SK-N-DZ (cell line): ENCODE measurements at places on chromosomes 5 and 9.
A peak's percentile ranks its signal among the peaks of the same experiment; 100 is the strongest.

- DNase-seq = no peak
Observed at GRCh38 chr5:180795771-180796313, 6.8 kb downstream of the MGAT1 start.

DNA sequence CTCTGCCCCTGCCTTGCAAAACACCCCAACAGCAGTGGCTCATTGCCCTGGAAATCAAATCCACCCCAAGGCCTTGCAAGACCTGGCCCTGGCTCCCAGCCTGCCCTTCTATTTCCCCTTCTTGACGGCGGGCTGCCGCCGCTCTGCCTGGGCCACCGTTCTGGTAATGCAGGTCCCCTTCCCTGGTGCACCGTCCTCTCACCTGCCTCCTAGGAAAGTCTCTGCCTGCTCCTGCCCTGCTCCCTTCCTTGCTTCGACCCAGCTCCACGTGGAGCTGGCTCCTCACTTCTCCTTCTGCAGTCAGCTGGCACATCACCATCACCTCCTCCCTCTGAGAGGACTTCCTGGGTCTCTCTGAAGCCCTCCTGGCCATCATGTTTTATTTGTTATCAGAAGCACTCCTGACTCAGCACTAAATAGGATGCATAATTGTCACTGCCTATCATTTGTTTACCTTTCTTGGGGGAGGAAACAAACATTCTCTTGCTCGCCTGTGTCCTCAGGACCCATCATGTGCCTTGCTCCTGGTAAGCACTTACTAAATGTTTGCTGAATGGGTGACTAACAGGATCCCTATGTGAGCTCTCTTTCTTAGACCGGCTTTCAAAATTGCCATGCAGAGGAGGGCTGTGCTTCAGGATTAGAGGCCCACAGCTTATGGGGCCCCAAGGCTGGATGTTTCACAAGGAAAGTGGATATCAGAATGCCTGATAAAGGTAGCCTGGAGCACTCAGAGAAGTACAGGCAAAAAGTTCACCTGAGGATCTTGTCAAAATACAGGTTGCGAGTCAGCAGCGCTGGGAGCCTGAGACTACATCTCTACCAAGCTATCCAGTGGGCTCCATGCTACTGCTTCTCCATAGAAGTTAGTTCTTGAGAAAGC, 19.6 kb upstream of the C5orf47 start:
- no peak for DNase-seq

DNA sequence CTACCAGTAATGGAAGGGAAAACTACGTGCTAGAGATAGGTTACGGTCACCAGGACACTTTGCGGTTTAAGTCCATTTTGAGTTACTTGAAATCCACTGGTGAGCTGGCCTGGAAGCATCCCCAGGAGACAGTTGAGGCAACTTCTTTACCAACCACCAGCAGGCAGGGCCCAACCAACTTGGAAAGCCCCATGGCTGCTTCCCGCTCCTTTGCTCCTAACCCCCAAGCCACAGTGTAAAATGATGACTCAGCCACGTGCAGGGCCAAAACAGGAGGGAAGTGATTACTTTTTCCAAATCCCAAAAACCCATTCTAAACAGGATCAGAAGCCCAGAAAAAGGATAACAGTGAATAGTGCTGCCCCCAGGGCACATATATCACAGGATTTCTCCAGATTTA, 87.4 kb downstream of the PAX5 start:
- DNase-seq = no peak

GRCh38 chr5:130963798-130964197, 201.3 kb downstream of the HINT1 start:
- DNase-seq = no peak

GRCh38 chr9:83956086-83956435, 24.0 kb downstream of the HNRNPK start:
- no peak for DNase-seq

- no peak for DNase-seq
Observed at GRCh38 chr9:79501546-79501945, 70.2 kb upstream of the TLE4 start.

- no peak for DNase-seq
Observed at GRCh38 chr5:160285316-160285715, 27.0 kb downstream of the CCNJL start.

DNA sequence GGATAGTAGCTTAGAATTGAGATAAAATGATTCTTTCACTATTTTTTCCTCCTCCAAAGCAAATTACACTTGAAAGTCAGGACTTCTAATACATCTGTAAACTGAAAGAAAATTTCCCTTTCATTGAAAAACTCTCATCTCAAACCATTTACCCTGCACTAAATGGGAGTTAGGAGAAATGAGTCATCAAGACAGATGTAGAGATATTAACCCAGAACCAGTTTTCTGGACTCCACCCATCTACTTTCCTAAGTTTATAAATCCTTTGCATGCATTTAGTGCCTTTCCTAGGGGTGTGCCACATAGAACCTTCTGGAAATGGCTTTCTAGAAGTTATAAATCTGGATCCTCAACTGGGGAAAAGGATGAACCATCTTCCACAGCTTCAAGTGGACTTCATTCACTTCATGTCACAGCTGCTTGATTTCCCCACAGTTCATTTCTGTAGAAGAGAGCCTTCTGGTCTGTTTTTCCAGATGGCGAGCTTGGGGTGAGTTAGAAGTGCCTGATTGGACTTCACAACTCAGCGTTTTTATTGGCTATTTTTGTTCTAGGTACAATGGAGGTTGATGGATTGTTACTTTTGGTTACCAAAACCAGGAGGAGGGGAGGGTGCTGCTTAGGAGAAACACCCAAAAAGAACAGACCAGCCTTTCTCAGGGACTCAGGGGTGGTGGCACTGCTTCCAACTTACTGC, 72.5 kb upstream of the GPR151 start:
- DNase-seq = no peak

- peak; percentile 1 for DNase-seq
Observed at GRCh38 chr9:6197330-6197729, 18.3 kb upstream of the IL33 start.

GRCh38 chr5:93874080-93874479, 132.7 kb upstream of the POU5F2 start:
- DNase-seq = no peak

DNA sequence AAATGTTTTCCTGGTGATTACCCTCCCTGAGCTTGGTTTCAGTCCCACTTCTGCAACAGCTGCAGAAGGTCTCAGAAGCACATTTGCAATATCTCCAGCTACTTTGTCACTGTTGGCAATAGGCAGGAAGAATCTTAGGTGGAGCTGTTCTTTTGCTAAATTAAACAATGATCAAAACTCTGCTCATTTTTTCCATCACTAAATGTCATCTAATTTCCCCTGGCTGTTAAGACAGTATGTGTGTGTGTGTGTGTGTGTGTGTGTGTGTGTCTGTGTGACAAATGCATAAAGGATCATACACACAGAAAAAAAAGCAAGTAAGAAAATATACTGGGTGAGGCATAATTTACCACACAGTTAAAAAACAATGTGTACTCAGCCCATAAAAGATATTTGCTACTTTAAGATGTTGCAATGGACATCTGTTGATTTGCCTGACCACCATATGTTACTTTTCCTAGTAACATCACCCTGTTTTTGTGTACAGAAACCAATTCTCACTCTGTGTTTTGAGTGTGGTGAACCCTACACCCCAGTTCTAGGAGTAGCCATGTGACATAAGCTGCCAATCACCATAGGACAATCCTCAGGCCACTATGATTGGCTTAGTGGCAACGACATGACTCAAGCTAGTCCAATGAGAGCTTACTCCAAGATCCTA, 572.6 kb upstream of the CLINT1 start:
- no peak for DNase-seq

DNA sequence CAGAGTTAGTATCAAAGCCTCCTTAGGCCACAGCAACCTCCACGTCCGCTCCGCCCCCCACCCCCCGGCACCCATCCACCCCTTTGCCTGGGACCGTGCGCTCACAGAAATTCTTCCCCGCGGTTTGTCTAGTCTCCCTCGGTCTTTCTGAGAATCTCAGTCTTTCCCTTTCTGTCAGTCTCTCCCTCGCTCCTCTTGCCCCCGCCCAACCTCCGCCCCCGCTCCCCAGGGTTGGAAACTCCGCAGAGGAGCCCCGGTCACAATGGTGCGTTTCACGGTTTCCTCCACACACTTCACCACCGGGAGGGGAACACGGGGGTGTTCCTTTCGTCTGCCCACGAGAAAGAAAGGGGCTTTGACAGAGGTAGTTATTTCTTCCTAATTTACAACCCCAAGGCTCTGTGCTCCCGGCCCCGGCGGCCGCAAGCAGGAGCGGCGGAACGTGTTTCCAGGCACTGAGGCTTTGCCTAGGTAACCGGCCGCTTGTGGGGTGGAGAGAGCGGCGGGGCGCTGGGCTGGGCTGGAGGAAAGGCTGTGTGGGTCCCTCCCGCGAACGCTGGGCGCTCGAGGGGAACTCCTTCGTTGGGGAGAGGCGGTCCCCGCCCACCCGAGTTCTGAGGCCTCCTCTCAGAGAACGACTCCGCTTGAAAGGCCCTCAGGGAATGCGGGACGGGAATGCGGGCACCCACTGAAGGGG, 2.1 kb downstream of the NR4A3 start:
- no peak for DNase-seq

DNA sequence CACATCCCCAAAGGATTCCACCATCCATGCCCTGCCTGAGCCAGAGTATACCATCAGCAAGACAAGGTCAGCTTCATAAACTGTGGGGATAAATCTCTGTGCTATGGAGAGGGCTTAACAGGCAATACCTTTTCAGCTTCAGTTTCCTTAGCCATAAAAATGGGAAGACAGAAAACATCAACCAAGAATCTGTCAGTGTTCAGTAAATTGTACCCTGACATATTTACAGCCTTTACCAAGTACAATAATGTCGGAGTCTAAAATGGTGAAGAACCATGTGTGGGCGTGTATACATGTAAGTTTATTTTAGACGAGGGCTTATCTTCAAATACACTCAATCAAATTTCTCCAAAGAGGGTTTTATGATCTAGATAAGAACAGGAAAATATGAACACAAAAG, 94.7 kb downstream of the ELAVL2 start:
- no peak for DNase-seq

GRCh38 chr5:175707751-175708375, 50.0 kb downstream of the HRH2 start:
- no peak for DNase-seq

- peak; percentile 40 for DNase-seq
Observed at GRCh38 chr9:124894741-124895170, 32.8 kb downstream of the ARPC5L start.

DNA sequence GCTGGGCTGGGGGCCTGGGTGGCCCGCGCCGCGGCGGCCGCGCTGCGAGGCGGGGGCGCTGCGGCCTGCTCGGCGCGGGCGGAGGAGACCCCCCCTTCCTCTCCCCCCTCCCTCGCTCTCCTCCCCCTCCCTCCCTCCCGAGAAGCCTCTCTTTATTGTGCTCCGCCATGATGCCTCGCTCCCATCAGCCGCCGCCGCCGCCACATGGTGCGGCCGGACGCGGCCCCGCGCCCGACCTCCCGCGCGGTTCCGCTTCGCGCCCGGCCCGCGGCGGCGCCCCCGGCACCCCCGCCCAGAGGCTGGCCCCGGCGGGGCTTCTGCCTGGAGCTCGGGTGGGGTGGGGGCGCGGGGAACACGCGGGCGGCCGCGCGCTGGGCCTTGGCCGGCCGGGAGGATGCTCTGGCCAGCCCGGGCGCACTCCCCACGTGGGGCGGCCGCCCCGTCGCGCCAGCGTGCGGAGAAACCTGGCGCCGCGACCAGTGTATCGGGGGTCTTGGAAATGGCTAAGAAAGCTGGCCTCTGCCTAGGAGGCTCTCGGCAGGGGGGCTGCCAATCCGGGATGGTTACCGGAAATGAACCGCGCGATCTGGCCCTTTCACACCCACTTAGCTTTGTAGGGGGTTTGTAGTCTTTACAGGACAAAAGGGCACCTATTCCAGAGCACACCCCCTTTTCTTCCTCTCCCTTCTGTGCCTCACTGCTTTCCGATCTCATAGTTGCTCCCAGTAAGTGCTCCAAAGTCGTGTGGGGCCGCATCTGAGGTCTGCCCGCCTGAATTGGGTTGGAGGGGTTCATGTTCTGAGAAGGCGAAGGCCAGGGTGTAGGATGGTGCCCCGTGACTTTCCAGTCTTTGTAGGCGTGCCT, 1.0 kb downstream of the SET start:
- no peak for DNase-seq

DNA sequence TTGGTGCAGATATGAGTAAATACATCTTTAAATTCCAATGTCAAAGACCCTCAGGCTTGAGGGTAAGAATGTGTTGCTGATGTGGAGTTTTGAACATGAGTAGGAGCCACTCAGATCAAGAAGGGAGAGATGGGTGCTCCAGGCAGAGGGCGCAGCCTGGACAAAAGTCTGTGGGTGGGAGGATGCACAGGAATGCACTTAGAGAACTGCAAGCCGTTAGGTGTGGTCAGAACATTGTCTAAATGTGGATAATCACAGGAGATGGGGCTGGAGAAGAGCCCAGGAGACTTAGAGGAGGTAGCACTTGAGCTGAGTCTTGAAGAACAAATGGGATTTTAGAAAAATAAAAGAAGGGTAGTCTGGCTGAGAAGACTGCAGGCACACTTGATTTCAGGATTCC, 255.5 kb downstream of the PAPPA start:
- no peak for DNase-seq

DNA sequence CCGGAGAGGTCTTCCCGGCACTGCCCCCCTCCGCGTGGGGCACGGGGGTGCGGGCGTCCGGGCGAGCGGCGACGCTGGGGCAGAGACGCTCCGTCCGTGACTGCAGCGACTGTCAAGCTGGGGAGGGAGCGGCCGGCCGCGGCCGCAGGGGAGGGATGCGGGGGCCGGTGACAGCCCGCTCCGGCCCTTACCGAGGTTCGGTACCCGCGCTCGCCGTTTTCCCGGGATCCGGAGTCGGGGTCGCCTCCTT, 400 bp downstream of the KDM4C start:
- DNase-seq = no peak

GRCh38 chr5:61881821-61882487, 424.1 kb upstream of the KIF2A start:
- no peak for DNase-seq

DNA sequence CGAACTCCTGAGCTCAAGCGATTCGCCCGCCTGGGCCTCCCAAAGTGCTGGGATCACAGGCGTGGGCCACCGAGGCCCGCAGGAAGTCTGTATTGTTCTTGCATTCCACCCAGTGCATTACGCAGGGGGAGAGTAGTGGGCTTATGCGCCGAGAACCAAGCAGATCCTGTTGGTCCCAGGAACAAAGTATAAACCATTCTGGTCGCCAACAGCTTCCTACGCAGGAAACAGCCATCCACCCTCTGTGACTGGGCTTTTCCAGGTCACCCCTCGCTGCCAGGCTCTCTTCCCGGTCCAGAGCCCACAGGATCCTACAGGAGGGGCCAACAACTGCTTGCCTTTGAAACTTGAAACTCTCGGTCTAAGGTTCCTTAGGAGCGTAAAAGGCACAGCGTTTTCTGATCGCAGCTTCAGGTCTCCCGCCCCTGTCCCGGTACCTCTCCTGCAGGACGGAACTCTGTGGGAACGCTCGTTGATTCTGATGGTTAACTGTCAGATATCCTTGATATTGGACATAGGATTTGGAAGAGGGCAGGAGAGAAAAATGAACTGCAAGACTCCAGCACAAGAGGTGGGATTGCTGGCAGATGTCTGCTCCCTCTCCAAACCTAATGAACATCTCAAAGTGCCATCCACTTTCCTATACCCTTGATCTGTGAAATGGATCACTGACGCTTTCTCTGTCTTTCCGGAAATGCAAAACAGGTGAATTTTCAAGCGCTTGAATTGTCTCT, 4.2 kb upstream of the ANXA2R start:
- DNase-seq = no peak
